ENCODE measurements at places on chromosomes 7 and 10.

- no peak for DNase-seq
Measured at GRCh38 chr7:34086064-34086463, 180.7 kb downstream of the BMPER start.

DNA sequence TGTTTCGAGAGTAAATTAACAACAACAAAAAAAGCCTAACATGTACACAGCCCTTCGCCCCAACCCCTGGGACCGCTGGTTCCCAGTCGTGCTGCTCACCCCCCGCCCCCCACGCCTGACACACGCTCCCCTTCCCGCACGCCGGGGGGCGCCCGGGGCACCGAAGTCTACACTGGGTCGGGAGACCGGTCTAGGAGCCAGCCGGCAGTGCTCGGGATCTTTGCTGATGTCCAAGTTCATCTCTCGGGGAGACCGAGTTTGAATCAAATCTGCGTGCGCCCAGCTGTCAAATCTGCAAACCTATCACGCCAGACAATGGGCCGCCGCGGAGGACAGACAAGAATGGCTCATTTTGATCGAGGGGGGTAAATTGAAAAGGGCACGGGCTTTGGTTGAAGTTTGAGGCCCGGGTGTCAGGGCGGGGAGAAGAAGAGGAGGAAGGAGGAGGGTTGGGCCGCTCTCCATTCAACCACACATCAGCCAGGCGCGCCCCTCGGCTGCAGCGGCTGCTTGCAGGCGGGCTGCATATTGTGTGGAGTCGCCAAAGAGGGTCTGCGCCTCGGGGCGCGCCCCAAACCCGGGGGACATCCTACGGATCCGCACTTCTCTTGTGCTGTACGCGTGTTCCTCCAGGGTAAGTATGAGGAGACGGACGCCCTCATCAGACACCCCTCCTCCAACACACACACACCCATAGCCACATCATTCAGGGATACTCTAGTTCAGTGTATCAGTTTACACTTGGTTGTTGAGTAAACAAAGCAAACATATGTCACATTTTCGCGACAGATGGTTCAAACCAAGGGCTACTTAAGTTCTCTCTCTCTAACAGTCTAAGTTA is 1.3 kb upstream of the GFRA1 start:
- no peak for DNase-seq

- no peak for DNase-seq
Measured at GRCh38 chr10:93560541-93560940, 5.9 kb upstream of the FFAR4 start.

- no peak for DNase-seq
Measured at GRCh38 chr7:68682910-68683309, 915.4 kb upstream of the AUTS2 start.

DNA sequence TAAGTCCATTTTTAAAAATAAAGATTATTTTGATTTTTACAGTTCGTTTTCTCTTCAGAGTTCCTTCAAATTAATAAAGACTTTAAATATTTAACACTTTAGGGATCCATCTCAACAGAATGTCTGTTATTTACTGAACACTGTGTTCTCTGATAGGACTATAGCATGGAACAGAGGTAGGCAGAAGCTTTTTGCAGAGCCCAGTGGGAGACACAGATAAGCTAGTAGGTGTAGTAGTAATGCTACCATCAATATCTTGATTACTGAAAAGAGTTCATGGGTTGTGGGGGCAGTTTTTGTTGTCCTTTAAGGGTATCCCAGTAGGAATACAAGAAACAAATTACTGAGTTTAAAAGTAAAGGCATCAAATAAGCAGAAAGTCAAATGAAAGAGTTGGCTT is 140.5 kb downstream of the HBP1 start:
- no peak for DNase-seq

DNA sequence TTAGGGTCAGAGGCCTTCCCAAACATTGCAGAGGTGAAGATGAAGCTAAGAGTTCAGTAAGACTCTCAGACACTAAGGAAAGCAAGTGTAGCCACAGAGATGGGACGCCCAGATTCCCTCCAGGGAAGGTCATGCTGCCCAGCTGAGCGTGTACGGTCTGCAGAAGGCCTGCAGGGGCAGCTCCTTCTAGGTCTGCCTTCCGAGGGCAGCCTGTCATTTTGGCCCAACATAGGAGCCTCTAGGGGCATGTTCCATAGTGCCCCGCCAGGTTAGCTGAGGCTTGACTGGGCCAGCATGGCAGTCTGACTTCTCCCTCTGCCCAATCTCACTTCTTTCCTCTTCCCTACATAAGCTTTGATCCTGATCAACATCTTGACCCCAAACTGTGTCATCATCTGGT is 130.7 kb downstream of the PIP4K2A start:
- DNase-seq, result no peak

GRCh38 chr7:36712015-36712414 is 12.3 kb downstream of the AOAH start:
- no peak for DNase-seq

- no peak for DNase-seq
Measured at GRCh38 chr7:153258686-153259085, 499.1 kb downstream of the ACTR3B start.

DNA sequence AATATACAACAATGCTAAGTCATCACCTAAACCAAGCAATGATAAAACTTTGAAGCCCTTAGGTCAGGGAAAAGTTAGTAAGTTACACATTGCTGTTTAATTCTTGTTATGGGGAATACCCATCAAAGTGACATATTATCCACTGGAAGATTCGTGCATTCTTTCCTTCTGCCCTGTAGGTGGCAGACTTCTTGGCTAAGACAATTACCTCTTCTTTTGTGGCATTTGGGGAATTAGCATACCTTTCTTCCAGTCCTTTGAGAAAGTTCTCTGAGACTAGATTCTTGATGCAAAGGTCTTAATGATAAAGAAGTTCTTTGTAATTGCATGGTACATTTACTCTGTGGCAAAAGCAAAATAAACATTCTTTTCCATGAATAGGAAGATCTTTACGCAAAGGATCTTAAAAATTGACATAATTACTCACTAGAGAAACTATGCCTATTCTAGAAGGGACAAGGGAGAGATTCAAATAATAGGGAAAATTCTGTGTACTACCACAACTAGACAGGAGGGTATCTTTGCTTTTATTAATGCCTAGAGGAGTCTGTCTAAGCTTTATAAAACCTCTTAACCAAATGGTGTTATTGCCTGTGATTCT is 395.9 kb downstream of the GRM8 start:
- DNase-seq, result no peak

- DNase-seq, result no peak
Measured at GRCh38 chr10:122543676-122544445, 16.7 kb upstream of the DMBT1 start.

DNA sequence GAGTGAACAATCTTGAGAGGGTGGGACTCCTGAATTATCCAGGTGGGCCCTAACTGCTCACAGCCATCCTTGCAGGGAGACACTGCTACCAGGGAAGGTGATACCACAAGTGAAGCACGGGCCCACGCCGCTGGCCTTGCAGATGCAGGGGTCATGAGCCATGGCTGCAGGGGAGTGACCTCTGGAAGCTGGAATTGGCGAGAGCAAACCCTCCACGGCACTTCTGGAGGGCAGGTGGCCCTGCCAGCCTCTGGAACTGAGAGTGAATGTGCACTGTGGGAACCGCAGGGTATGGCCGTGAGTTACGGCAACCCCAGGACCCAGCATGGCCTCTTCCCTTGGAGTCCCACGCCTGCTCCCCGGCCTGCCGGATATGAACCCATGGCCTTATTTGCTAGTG is 37.5 kb downstream of the STK32C start:
- no peak for DNase-seq

DNA sequence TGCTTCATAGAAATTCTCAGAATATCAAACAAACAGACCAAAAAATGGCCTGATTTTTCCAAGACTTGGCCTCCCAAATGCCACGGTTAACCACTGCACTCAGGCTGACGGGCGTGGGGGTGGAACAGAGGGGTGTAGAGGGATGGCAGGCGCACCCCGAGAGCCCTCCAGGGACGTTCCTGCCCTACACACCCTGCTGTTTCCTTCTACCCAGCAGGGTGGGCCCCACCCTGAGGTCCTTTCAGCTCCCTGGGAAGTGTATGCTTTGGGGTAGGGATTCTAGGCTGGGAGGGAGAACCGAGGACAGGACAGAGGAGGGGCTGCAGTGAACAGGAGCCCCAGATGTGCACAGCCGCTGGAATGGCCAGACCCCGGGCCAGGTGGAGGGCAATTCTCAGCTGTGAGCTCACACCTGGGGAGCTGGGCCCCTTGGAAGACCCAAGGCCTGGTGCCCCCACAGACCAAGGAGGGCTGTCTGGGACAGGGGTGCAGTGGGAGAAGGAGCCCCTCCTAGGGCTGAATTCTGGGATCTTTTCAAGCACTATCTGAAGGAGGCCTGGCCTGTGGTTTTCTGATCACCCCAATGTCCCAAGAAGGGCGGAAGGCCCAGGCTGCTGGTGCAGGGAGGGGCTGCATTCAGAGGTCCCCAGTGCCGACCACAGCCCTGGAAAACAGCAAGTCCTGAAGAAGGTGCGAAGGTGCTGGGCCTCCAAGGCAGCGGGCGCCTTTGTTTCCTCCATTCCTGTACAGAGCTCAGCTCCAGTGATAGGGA is 32.9 kb upstream of the INPP5A start:
- no peak for DNase-seq

DNA sequence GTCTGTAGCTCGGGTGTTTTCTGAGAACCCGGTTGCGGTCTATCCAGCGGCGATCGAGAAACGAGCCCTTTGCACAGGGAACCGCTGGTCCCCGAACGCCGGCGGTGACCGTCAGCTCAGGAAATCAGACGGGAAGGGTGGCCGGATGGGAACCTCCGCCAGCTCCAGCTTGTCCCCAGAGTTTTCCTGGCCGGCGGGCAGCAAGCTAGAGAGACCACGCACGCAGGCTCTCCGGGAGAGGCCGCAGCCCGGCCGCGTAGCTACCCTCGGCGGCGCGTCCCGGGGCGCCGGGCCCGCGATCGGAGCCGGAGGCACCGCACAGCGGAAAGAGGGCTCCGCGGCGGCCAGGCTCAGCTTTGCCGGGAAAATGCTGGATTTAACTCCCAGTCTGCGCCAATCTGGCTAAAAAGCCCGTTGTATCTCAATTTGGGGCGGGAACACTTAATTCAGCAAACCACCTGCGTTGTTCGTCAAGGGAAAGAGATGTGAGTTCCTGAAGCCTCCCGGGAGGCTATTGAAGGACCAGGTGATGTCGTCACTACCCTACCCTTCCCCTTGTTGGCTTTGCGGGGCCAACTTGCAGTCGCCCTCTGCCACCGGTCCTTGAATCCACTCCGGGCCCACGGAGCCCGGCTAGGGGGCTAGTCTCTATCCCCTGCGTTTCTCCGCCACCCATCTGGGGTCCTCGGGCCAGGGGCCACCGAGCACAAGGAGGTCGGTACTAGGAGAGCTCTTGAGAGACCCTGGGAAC is 859 bp upstream of the CH25H start:
- no peak for DNase-seq

DNA sequence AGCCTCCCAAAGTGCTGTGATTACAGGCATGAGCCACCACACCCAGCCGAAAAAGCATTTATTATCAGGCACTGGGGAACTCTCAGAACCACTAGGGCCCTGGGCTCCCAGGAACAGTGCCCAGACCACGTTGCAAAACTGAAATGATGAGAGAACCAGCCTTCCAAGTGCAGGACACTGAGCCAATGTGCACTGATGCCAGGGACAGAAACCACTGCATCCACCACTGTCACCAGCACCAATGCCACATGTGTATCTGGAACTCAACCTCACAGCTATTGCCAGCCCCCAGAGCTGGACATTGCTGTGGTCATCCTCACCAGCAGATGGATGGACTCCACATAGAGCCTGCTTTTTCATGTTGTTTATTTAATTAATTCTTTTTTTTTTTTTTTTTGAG is 28.2 kb upstream of the TPST1 start:
- DNase-seq, result no peak

DNA sequence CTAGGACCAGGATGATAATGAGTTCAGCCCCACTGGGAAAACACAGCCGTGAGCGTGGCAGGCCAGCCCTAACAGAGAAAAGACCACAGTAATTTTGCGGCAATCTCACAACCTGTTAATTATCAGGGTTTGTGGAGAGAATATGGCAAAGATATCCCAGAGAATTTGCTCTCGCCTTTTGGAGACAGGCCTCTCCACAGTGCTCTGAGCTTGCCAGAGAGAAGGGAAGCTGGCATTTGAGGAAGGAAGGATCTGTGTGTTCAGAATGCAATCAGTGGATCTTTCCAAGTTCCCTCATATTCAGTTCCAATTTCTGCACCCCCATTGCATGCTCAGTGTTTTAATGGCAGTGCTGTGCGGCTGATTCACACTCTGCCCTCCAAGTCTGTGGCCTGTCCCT is 60.2 kb downstream of the PLPP4 start:
- no peak for DNase-seq

GRCh38 chr10:97782455-97783228 is 10.8 kb upstream of the SFRP5 start:
- no peak for DNase-seq

GRCh38 chr7:1060315-1061072 is 16.1 kb downstream of the GPR146 start:
- DNase-seq, result no peak

DNA sequence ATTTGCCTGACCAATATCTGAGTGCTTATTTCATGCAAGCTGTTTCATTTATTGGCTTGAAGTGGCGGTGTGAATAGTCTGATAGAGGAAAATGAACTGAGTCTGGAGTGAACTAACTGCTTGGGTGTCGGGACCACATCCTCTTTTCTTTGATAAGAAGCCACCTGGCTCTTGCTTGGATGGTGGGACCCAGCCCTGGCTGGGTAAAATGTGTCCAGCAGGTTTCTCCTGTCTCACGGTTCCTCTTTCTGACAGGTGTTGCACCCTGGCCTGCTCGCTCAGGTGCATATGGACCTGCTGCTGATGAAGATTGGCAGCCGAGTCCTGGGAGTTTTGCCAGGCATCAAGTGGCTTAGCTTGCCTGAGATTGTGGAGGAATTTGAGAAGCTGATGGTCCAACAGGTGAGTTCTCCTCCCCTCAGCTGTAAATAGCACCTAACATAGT is 1.6 kb downstream of the ADCK2 start:
- no peak for DNase-seq

DNA sequence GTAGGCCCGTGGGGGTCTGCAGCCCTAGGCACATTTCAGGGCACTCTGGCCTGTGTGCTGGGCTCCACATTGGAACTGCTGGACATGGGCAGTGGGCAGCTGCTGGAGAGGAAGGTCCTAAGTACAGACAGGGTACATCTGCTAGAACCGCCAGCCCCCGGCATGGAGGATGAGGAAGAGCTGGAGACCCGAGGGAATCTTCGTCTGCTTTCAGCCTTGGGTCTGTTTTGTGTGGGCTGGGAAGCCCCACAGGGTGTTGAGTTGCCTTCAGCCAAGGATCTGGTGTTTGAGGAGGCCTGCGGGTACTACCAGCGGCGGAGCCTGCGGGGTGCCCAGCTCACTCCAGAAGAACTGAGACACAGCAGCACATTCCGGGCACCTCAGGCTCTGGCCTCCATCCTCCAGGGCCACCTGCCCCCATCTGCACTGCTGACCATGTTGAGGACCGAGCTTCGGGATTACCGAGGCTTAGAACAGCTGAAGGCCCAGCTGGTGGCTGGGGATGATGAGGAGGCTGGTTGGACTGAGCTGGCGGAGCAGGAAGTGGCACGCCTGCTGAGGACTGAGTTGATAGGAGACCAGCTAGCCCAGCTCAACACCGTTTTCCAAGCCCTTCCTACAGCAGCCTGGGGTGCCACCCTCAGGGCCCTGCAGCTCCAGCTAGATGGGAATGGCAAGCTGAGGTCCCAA is 1.4 kb downstream of the HPS6 start:
- no peak for DNase-seq

- DNase-seq, result no peak
Measured at GRCh38 chr7:79973455-79973854, 161.2 kb upstream of the GNAI1 start.

All from stimulated activated CD4-positive, alpha-beta T cell treated with anti-CD3 and anti-CD28 coated beads, TNF-alpha, amount 100 ng/mL, for 24 hours (primary cell).